Cortex of kidney (tissue), 1 donor: ENCODE measurements at places on chromosomes 2 and 18.

GRCh38 chr2:54839461-54840255 lies 116.2 kb downstream of the EML6 start:
- no peak for DNase-seq

DNA sequence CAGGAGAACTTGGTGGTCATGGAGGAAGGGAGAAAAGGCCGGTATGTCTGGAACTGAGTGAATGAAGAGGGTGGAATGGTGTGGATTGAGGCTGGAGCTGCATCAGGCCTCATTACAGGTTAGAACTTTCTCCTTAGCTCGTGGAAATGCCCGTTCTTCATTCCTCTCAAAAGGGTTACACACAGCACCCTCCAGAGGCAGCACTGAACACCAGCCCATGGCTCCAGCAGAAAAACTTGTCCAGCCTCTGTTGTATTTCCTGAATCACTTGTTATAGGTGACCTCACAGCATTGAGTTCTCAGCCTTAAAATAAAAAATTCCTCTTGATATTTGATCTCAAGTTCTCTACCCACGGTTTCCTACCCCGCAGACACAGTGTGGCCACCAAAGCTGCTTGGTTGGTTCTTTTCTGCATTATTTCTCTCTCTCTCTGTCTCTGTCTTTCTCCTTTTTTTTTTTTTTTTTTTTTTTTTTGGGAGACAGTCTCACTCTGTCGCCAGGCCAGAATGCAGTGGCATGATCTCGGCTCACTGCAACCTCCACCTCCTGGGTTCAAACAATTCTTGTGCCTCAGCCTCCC lies 89.6 kb downstream of the ITGB1BP1 start:
- DNase-seq, result no peak

DNA sequence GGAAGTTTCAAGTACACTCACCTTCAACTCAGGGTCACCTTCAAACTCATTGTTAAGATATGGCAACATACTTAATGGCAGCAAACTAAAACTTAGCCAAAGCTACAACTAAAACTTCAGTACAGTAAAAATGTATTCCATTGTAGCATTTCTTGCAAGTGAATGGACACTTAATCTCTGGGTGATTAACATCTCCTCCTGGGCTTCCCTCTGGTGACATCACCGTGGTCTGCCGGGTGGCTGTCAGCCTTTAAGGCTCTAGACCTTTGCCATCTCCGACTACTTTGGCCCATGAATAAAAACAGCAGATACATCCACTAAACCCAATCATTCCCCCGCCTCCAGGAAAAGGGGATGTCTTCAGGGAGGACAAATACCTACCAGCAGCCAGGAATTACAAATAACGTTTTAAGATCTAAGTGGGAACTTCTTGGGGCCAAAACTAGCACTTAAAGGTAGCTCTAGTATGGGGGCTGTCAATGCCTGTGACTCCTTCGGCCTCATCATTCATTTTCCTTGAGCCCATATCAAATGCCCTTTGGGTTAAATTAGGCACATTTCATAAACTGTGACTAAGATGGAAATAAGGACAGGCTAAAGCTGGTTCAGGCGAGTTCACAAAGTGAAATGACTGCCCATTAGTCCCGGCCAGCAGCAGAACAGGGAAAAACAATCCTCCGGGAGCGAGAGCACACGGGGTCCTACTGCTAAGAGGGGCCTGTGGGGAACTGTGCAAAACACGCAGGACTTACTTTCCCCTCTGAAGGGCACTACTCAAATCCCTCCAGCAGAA lies 1.1 kb downstream of the TFCP2L1 start:
- no peak for DNase-seq

- DNase-seq, result no peak
These were observed 45.8 kb downstream of the HS6ST1 start for GRCh38 chr2:128272601-128273468.

GRCh38 chr2:69164061-69164778 lies 151.2 kb downstream of the ANTXR1 start:
- no peak for DNase-seq

- no peak for DNase-seq
These were observed 53.1 kb upstream of the NOSTRIN start for GRCh38 chr2:168749297-168749696.

DNA sequence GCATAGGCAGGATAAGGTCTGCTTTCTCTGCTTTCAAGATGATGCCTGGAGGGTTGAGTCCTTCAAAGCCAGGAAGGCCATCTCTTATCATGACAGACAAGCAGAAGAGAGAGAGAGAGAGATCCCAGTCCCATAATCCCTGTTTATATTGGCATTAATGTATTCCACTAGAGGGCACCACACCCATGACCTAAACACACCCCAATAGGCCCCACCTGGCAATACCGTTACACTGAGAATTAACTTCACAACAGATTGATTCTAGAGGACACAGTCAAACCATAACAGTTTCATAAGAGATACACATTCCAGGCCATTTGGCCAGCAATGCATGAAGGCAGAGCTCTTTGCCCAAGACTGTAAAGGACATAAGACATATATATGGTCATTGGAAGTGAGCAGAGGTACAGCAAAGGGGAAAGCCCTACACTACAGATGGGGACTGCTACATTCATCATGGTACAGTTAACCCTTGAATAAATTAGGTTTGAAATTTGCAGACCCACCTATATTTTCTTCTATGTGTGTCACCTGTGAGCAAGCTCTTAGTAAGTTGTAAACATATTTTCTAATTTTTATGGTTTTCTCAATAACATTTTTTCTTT lies 1516.1 kb downstream of the RPIA start:
- no peak for DNase-seq

- no peak for DNase-seq
These were observed 71.4 kb upstream of the TMEM87B start for GRCh38 chr2:111983478-111984212.

DNA sequence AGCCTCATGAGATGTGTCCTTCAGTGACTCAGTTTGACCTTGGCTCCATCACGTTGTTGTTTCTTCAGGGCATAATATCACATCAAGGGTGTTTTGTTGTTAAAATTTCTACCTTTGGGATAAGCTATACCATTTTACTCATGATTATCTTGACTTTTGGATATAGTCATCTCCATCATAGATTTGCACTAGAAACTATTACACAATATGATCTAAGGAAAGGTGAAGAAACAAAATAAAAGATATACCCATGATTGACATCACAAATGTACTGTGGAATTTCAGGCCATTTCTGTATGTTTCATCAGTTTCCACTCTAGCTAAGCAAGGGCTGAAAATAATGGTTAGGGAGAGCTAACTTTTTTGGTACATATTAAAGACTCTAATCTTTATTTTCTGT lies 24.7 kb upstream of the FAM171B start:
- no peak for DNase-seq

GRCh38 chr2:77017355-77017745 lies 504.8 kb downstream of the LRRTM4 start:
- no peak for DNase-seq

DNA sequence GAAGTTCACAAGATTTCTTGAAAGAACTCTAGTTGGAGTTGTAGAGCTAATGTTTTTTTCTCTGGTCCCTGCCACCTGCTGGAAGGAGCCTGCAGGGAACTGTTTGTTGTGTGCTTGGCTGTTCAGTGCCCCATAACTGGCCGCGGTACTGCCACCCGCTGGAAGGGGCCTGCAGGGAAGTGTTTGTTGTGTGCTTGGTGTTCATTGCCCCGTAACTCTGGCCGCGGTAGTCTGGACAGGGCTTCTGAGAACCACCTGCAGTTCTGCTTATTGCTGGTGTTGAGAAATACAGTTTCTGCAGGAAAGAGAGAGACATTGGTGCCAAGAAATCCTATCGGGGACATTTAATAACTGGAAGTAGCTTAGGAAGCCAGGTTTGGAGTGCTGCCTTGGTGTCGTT lies 58.1 kb downstream of the AGAP1 start:
- DNase-seq, result no peak
